ENCODE measurements at places on chromosomes 12 and 14. TPM values are rescaled to one million over a fixed set of nuclear protein-coding genes. Genes with fewer than 3 reads are reported as not detected.

Gene DIP2B
- 40.8 TPM for total RNA-seq

- no peak for DNase-seq
Measured at GRCh38 chr12:96099986-96100385, 64.6 kb upstream of the LTA4H start.

GRCh38 chr12:26845057-26845666 is 12.2 kb upstream of the ITPR2 start:
- DNase-seq: peak; percentile 61

GRCh38 chr12:18872770-18873169 is 134.9 kb downstream of the CAPZA3 start:
- DNase-seq: no peak

DNA sequence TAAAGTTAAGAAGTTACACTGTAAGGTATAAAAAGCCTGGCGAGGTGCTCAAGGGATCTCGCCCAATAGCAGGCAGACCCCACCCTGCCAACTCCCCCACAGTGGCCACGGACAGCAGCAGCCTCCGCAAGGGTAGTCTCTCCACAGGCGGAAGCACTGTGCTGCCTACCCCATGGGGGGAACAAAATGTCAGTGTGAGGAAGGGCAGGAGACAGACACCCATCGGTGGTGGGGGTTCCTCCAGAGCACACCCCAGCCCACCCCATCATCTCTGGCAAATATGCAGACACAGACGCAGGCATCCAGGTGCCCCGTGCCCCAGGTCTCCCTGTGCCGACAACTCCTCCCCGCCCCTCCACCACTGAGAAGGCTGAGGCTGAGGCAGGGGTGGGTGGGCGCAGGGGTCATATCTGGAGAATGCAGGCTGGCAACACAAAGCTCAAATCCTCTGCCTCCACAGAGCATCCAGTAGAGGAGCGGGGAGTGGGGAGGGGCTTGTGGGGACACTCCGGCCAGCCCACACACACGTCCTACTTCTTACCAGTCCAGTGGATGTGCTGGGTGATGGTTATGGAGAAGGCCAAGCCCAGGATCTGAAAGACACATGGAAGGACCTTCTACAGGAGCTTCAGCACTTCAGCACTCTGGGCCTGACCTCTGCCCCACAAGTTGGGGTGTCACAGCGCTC is 68.3 kb upstream of the DDX11 start:
- DNase-seq: no peak

GRCh38 chr14:105477660-105478397 is 3.2 kb downstream of the CRIP2 start:
- DNase-seq: no peak

- no peak for DNase-seq
Measured at GRCh38 chr14:43591776-43592175, 915.3 kb downstream of the FSCB start.

Gene FGF6
- total RNA-seq: 50.7 TPM

GRCh38 chr14:51236314-51236713 is 3.7 kb upstream of the TMX1 start:
- DNase-seq: no peak

DNA sequence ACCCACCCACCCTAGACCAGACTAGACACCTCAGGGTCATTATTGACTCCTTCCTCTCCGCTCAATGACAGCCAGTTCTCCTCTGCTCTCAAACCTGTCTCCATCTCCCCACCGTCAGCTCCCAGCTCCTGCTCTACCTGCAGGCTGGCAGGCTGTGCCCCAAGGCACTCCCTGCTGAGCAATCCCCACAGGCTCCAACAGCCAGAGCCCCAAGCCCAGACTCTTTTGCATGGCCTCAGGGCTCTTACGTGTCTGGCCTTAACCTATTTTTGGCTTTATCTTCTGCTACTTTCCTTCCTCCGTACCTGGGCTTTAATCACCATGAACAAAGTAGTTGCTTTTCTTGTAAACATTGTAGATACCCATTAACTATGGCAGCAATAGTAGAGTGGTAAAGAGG is 162.9 kb upstream of the PRMT8 start:
- no peak for DNase-seq

GRCh38 chr12:33708935-33709334 is 269.3 kb upstream of the SYT10 start:
- no peak for DNase-seq

GRCh38 chr12:26187014-26187798 is 8.2 kb upstream of the SSPN start:
- no peak for DNase-seq

Gene PRH2
- total RNA-seq: 335 TPM

DNA sequence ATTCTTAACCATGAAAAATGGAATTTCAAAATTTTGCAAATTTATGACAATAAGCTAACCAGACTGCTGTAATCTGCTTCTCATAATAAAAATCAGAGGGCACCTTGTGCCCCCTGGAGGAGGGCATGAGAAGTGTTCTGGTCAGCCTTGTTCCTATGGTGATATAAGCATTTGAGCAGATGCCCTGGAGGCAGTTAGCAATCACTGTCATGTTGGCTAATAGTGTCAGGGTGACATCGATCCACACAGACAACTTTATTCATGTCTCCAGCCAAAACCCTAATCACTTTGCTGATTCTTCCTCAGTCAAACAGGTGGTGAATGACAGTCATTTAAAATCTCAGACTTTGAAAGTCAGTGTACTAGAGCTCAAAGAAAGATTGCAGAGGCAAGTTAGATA is 943.0 kb downstream of the GALC start:
- DNase-seq: no peak

All from tongue (tissue), 3 donors.